Mucosa of gallbladder (tissue), 1 donor: ENCODE measurements at places on chromosomes 2 and 18. TPM values are rescaled to one million over a fixed set of nuclear protein-coding genes. Genes with fewer than 3 reads are reported as not detected.

IL36G gene
- total RNA-seq: not detected

GRCh38 chr18:44539926-44540325 lies 140.8 kb upstream of the SETBP1 start:
- DNase-seq: no peak

CROCC2 gene
- total RNA-seq: 0.09 TPM

GRCh38 chr2:169301596-169302335 lies 60.6 kb downstream of the LRP2 start:
- no peak for DNase-seq

- DNase-seq: no peak
Measured at GRCh38 chr18:29184654-29185053, 1007.7 kb upstream of the CDH2 start.

- DNase-seq: no peak
Measured at GRCh38 chr2:122486705-122487415, 731.4 kb downstream of the TSN start.

ASTL gene
- not detected for total RNA-seq

SOX11 gene
- total RNA-seq: 0.03 TPM

- DNase-seq: peak; percentile 20
Measured at GRCh38 chr2:216596236-216596979, 36.8 kb upstream of the IGFBP2 start.

GPR75 gene
- 2.2 TPM for total RNA-seq

DNA sequence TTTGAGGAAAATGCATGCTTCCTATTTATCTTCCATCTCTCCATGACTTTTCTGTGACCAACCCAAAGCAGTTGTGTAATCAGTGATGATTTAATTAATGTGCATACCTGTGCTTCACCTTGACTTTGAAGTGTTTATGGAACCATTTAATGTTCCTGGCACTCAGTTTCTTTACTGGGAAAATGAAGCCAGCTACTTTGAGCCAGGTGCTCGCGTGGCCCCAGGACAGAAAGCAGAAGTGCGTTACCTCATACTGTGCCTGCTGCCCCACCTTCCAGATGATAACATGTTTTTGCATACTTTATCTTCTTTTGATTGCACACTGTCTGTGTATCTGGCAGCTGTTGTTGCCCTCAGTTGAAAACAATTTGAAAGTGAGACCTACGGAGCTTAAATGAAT lies 61.3 kb downstream of the PMAIP1 start:
- no peak for DNase-seq

- DNase-seq: no peak
Measured at GRCh38 chr2:2448178-2448577, 117.1 kb upstream of the MYT1L start.

DNA sequence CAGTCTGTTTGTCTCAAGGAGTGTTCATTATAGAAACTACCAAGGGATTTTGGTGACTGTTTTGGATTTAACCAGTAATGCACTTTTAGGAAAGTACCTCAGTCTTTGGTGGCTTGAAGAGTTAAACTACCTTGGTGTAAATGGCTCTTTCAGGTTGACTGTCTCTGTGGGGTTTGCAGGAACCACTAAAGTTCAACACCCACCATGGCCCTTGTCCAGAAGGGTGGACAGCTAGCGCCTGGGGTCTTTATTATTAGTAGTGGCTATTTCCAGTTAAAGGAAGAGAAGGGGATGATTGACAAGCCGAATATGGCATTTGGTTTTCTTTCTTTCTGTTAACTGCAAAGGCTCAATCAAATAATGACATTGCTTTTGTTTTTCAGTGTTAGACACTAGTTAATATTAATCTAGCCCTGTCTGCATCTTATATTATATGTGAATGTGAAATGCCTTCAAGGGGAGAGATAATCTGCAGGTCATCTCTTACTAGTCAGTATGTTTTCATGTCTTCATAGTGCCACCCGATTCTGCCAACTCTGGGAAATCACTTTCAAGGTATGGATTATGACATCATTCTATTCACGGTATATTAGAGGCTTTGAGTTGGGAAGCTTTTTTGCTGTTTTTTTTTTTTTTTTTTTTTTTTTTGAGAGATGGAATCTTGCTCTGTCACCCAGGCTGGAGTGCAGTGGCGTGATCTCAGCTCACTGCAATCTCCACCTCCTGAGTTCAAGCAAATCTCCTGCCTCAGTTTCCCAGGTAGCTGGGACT lies 56.4 kb downstream of the MAP4K4 start:
- no peak for DNase-seq

DNA sequence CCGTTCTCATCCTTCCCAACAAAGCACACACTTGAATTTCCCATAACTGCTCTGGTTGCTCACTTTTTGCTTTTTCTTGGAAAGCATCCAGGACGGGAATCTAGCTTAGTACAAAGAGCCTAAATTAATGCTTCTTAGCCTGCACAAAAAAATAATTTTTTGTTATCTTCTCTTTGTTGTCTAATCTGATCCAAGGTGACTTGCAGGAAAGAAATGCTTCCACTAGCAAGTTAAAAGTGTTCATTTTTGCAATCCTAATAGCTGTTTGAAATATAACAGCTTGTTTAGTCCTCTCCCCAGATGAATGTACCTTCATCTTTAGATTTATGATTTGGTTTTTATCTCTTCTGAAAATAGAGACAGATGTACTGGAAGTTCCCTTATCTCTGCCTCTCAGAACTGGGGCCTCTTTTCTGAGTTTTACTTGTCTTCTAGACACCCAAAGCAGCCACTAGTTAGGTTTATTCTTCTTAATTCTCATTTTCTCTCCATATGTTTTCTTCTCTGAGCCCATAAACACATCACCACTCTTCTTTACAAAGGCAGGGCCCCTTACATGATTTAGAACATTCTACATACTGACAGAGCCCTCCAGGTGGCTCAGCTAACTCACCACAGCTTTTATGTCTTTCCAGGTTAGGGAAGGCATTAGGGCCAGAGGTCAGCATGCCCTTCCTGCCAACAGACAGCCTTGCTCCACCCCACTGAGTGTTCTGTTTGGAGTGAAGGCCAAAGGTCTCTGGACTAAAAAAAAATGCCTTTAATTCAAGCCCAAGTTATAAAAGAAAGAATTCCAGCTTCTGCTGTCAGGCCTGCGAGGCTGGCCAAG lies 74.7 kb upstream of the MAP4K3 start:
- DNase-seq: no peak

GRCh38 chr2:223001797-223002175 lies 50.2 kb upstream of the KCNE4 start:
- DNase-seq: no peak
